ENCODE measurements at places on chromosomes 6 and 20.

GRCh38 chr20:45183084-45183483 lies 8.4 kb downstream of the PI3 start:
- no peak for DNase-seq
- no peak overlapping the region for H3K4me3 ChIP-seq
- H3K27me3 ChIP-seq: no peaks in the 10 kb centered on the region
- H3K4me1 ChIP-seq: no peaks in the 10 kb centered on the region
- no peaks in the 10 kb centered on the region for H3K36me3 ChIP-seq
- no peak overlapping the region for H3K27ac ChIP-seq

- no peaks in the 10 kb centered on the region for H3K4me1 ChIP-seq
- H3K4me3 ChIP-seq: no peak overlapping the region
- H3K27me3 ChIP-seq: no peaks in the 10 kb centered on the region
- no peak overlapping the region for H3K27ac ChIP-seq
- no peaks in the 10 kb centered on the region for H3K36me3 ChIP-seq
Measured at GRCh38 chr20:911882-912600, 4.1 kb downstream of the ANGPT4 start.

DNA sequence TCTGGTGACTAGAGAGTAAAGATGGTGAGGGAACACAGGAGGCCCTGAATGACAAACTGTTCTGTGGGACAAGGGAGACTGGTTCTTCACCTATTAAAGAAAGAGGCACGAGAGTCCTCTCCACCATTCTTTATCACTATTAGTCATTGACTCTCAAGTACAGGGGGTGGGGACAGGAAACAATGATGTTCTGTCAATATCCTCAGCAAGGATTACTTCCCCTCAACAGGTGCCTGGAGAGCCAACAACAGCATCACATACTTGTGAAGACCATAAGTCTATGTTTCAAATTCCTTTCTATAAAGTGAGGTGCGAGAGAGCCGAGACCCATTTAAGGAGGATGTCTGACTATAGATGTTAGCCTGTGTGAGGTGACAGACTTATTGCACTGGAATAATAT lies 72.4 kb upstream of the TBC1D7 start:
- H3K36me3 ChIP-seq: no peaks in the 10 kb centered on the region
- no peaks in the 10 kb centered on the region for H3K27me3 ChIP-seq
- H3K4me1 ChIP-seq: no peaks in the 10 kb centered on the region
- no peak overlapping the region for H3K27ac ChIP-seq
- DNase-seq: no peak

GRCh38 chr6:8462169-8462568 lies 26.8 kb upstream of the SLC35B3 start:
- no peaks in the 10 kb centered on the region for H3K4me1 ChIP-seq
- no peaks in the 10 kb centered on the region for H3K36me3 ChIP-seq
- no peak overlapping the region for H3K27ac ChIP-seq
- H3K4me3 ChIP-seq: no peak overlapping the region

DNA sequence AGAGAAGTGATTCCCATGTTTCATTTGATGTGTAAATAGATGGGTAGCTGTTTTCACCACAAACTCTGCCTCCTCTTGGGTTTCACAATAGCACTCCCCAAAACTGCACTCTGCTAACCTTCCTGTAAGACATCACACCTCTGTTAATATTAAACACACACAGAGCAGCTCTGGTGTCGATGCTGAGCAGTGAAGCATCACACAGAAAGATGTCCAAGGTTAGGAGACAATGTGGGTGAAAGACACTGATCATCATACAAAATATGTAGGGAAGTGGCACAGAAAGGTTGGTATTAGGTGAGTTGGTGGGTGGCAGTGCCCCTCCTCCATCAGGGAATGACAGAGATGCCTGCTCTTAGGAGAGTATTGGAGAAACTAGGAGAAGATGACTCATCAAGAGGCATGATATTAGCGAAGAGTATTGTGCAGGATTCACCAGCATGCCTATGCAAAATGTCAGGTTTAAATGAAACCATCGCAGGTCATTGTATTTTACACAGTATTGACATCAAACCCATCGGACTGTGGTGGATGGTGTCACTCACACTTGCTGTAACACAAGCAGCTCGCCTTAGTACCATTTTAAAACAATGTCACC lies 199.7 kb downstream of the TBXT start:
- H3K27ac ChIP-seq: no peak overlapping the region
- DNase-seq: no peak
- H3K27me3 ChIP-seq: peaks cover 2% of the 10 kb centered on the region
- no peaks in the 10 kb centered on the region for H3K36me3 ChIP-seq
- H3K4me1 ChIP-seq: no peaks in the 10 kb centered on the region

GRCh38 chr20:52457826-52458225 lies 266.2 kb upstream of the ZFP64 start:
- no peak overlapping the region for H3K27ac ChIP-seq
- H3K27me3 ChIP-seq: no peaks in the 10 kb centered on the region
- H3K36me3 ChIP-seq: no peaks in the 10 kb centered on the region
- no peak overlapping the region for H3K4me3 ChIP-seq

- H3K4me3 ChIP-seq: no peak overlapping the region
- no peaks in the 10 kb centered on the region for H3K27me3 ChIP-seq
- no peak overlapping the region for H3K27ac ChIP-seq
- H3K36me3 ChIP-seq: no peaks in the 10 kb centered on the region
Measured at GRCh38 chr6:161996783-161997182, 722.9 kb upstream of the AGPAT4 start.

GRCh38 chr6:162157167-162157870 lies 570.2 kb downstream of the PRKN start:
- no peak overlapping the region for H3K4me3 ChIP-seq
- H3K27me3 ChIP-seq: no peaks in the 10 kb centered on the region
- no peak overlapping the region for H3K27ac ChIP-seq
- no peaks in the 10 kb centered on the region for H3K36me3 ChIP-seq
- DNase-seq: no peak

- H3K27ac ChIP-seq: no peak overlapping the region
- H3K4me3 ChIP-seq: no peak overlapping the region
- DNase-seq: no peak
- no peaks in the 10 kb centered on the region for H3K27me3 ChIP-seq
- H3K36me3 ChIP-seq: no peaks in the 10 kb centered on the region
Measured at GRCh38 chr6:86706449-86706848, 230.9 kb upstream of the HTR1E start.

GRCh38 chr6:87671555-87672029 lies 30.4 kb downstream of the AKIRIN2 start:
- no peak for DNase-seq
- no peak overlapping the region for H3K27ac ChIP-seq
- H3K4me3 ChIP-seq: no peak overlapping the region
- H3K27me3 ChIP-seq: no peaks in the 10 kb centered on the region
- H3K36me3 ChIP-seq: peaks cover 45% of the 10 kb centered on the region

GRCh38 chr6:110933912-110934311 lies 24.6 kb upstream of the GTF3C6 start:
- no peak for DNase-seq
- no peak overlapping the region for H3K27ac ChIP-seq
- no peaks in the 10 kb centered on the region for H3K36me3 ChIP-seq
- no peaks in the 10 kb centered on the region for H3K27me3 ChIP-seq
- H3K4me1 ChIP-seq: no peaks in the 10 kb centered on the region

DNA sequence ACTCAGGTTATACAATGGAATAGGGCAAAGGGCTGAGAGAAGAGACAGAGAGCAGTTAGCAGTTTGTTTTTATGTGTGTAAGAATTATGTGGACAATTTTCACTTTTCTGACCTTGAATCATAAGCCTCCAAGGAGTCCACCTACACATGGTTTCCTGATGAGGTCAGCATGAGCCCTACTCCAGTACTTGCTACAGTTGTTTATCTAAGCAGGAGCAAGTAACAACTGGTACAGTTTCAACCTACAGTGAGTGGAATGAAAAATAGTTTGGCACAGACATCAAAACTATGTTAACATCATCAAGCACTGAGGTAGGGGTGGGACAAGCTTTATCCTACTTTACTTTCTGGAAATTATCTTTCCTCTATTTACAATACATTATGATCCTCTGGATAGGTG lies 426.7 kb upstream of the ID4 start:
- no peak for DNase-seq
- no peak overlapping the region for H3K4me3 ChIP-seq
- no peaks in the 10 kb centered on the region for H3K27me3 ChIP-seq
- H3K27ac ChIP-seq: no peak overlapping the region
- H3K4me1 ChIP-seq: no peaks in the 10 kb centered on the region
